ENCODE measurements at places on chromosomes 3 and 15.
A peak's percentile ranks its signal among the peaks of the same experiment; 100 is the strongest.

- no peak for DNase-seq
These were observed 8.4 kb downstream of the PARP14 start for GRCh38 chr3:122688996-122689395.

- no peak for DNase-seq
These were observed 227.6 kb downstream of the KLF13 start for GRCh38 chr15:31554261-31554660.

DNA sequence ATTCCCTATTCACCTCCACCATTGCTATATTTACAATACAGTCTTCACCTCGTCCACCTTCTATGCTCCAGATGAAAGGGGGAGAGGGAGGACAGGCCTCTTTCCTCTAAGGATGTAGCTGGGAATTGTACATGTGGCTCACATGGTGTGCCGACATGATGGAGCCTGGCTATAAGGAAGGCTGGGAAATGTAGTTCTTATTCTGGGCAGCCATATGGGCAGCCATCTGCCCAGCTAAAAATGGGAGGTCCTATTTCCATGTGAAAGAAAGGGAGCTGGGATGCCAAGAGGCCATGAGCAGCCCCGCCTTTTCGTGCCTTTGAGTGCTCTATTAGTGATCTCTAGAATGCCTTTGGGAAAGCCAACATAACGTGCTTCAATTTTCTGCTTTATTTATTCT, 27.1 kb upstream of the MGLL start:
- no peak for DNase-seq

- no peak for DNase-seq
These were observed 6.6 kb upstream of the CHSY1 start for GRCh38 chr15:101258238-101259144.

DNA sequence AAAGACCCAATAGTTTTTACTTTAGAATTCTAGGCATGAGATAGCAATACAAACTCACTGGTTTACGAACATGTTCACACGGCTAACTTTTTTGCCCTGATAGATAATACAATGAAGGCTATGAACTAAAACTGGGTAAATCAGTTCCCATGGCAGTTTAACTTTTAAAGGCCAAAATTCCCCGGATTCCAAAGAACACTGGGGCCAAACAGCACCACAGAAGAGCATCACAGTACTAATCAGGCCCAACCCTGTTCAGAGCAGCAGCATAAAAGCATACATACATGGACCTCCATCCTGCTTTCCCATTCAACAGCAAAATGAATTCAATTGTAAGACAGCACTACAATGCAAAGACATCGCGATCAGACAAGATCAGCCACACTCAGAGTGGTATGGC, 540.3 kb upstream of the CCDC54 start:
- DNase-seq: no peak

- DNase-seq: no peak
These were observed 84.5 kb downstream of the MINAR1 start for GRCh38 chr15:79516646-79517045.

GRCh38 chr3:99929745-99930139, 112.1 kb downstream of the CMSS1 start:
- DNase-seq: no peak

DNA sequence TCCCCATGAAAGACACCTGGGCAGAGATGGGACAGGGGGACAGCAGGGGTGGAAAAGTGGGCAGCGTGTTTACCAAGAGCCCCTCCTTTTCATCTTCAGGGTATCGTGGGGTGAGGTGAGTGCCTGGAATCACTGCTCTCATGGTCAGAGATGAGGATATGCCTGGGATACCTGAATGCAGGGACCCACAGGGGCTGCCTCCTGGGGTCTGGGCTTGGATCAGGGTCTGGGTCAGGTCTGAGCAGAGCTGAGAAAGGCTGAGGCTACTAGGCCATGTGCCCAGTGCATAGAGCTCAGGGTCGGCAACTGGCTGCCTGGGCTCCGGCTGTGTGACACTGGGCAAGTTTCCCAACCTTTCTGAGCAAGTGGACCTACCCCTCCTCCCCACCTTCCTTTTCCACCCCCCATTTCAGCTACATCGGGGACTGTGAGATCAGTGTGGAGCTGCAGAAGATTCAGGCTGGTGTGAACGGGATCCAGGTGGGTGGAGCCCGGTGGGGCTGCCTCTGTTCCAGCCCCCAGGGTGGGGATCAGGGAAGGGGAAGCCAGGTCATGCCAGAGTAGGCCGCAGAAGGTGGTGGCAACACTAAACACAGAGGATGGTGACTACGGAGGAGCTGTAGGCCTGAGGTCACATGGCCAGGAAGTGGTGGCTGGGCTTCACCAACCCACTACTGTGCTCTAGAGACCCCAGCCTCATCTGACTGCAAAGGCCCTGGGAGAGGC, 24.5 kb downstream of the ESYT3 start:
- no peak for DNase-seq

DNA sequence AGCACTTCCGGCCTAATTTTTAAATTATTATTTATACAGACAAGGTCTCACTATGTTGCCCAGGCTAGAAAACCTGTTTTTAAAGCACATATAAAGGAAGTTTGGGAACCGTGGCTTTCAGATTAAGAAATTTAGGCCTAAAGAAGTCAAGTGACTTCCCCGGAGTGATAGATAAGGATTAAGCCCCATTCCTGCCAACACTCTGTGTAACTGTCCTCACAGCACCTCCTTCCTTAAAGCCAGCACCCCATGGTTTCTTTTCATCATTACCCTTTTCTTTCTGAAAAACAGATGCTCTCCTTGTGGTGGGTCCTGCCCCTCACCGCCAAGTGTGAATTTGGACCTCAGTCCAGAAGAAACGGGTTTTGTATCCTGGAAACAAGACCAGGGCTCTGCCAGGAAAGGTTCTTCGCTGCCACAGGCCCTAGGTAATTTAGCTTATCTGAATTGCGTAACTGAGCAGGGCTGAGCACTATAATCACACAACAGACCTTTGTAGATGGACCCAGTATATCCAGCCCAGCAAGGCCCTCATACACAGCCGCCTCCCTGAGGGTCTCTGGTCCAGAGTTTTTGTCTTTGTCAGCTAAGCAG, 231.3 kb downstream of the PLCL2 start:
- DNase-seq: no peak

DNA sequence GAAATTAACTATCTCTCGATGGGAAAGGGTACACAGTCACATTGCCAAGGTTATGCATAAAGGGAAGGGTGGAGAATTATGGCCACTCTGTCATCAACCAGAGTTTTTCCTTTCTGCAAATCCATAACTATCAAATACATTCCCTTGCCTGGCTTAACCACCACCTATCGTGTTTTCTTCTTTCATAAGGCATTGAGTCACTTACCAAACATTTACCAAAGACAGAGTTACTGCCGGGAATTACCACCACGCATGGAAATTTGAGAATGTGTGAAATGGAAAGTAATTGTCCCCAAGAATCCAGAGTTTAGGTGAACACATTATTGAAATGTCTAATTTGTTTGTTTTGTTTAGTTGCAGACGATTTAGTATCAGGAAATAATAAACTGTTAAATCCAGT, 134.3 kb upstream of the LRRN1 start:
- DNase-seq: no peak

DNA sequence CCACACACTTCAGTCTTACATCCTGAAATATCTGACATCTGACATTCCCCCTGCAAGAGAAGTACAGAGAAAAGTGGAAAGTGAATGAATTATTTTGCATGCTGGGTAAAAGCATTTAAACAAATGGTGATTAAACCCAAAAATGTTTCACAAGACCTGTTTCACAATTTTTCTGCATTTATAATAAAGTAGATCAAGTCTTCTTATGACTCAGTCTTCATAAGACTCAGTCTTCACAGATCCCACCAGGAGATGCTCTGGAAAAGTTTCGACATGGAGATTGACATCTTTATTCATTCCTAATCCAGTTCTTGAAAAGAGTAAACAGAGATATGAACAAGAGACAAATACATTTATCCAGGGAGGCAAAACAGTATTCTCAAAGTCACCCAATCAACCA, 13.2 kb upstream of the EDC3 start:
- DNase-seq: no peak

DNA sequence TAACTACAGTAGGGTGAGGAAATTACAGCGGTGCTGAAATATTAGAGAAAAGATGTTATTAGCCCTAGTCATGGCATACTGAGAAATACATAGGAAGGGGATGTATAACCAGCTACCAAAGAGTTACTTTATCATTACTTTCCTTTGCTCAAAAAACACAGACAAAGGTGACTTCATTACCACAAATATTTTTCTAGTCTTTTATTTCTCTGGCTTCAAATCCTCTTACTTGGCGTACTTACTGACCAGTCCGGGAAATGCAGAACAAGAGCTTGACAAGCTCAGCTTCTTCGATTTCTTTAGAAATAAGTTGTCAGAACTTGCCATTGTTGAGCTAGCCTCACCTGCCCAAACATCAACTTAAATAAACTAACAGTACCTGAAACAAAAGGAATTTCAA, 142.1 kb upstream of the TMCO5A start:
- DNase-seq: no peak

DNA sequence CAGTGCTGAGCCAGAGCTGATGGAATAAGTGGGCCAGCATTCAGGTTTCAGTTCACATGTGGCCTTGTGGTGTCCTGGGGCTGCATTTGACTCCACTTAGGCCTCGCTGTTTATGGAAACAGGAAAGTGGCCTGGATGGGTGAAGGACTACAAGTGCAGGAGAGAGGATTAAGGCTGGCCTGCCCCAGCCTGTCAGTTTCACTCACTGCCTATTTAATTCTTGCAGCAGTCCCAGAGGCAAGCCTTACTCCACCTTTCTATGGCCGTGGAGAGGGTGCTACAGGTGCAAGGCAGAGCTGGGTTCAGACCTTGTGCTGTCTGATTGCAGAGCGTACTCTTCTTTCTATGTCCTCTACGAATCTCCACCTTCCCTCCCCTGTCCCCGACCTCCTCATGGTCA, 37.7 kb downstream of the ABHD17C start:
- no peak for DNase-seq

- DNase-seq: peak; percentile 39
These were observed 14.8 kb upstream of the CX3CR1 start for GRCh38 chr3:39294446-39295183.

DNA sequence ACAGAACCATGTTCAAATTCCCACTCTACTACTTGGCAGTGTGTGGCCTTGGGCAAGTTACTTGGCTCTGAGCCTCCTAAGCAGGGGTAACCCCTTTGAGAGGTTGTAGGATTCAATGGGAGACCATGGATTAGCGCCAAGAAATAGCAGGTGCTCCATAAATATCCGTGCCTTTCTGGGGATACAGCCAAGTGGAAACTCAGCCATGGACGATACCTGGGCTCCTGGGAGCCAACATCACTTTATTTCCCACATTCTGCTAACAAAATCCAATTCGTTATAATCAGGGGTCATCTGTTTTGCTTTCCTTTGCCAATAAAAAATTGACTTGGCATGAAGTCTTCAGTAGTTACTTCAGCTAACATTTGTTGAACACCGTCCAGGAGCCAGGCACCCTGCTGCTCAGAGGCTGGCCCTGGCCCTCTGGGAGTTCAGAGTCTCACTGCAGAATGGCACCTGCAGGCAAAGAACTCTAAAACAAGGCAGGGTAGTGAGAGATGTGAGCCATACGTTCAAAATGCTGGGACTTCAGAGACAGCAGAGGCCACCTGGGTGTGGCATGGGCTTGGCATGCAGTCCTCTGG, 42.3 kb downstream of the ZDHHC19 start:
- no peak for DNase-seq

- no peak for DNase-seq
These were observed 368.0 kb upstream of the ATP10A start for GRCh38 chr15:26231096-26231495.

DNA sequence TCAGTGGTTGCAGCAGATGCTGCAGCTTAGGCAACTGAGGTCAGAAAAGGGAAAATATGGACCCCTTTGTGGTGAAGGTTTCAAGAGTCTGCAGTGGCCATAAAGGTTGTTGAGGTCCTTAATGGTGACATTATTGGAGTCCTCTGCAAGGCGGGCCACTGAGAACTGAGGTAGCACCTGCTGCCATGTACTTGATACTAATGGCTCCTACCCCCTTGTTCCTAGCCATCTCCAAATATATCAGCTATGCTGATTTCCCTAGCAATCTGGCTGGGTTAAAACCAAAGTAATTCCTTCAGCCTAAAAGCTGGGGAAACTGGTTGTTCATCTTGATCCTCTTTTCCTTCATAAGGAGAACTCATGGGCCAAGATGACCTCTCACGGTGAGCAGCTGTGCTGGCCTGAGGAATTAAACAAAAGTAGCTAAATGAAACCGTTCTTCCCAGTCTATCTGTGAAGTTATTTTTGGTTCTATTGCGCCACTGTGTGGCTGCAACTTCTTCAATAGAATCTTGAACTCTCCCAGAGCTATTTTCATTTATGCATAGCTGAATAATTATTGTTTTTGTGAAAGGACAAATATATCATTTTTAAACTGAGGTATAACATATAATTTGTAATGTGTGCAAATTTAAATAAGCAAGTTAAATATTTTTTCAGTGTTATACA, 76.1 kb upstream of the PLSCR4 start:
- DNase-seq: no peak

DNA sequence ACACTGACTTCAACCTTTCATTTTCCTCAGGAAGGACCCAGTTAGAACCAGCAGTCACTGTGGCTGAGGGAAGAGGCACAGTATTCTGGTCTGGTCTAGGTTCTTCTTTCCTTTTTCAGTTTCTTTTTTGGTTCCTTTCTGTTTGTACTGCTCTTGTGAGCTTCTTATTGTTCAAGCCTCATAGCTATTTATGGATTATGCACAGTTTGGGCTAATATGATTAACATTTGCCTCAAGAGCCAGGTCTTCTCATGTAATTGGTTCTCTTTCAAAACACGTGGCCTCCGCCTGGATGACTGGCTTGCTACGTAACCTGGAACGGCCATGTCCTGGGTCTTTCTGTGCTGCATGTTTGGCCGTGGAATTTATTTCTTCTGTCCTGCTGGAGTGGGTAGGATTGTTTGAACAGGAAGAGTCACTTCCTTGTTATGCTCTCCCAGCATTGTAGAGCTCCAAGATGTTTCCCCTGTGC, 43.3 kb downstream of the RBMS3 start:
- peak; percentile 53 for DNase-seq

- no peak for DNase-seq
These were observed 20.5 kb downstream of the PRR23E start for GRCh38 chr3:127213381-127213918.

DNA sequence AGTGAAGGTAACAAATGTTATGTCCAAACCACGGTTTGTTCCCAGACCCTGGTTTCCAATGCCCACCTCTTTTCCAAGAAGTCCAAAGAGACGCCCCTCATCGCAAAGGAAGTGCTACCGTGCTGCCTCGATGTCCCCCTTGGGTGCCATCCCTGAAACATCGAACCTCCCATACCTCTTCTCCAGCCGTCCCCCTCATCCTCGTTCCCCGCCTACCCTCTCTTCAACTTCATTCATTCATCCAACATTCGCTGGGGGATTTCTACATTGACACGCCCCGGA, 467 bp downstream of the TIPIN start:
- DNase-seq: no peak

DNA sequence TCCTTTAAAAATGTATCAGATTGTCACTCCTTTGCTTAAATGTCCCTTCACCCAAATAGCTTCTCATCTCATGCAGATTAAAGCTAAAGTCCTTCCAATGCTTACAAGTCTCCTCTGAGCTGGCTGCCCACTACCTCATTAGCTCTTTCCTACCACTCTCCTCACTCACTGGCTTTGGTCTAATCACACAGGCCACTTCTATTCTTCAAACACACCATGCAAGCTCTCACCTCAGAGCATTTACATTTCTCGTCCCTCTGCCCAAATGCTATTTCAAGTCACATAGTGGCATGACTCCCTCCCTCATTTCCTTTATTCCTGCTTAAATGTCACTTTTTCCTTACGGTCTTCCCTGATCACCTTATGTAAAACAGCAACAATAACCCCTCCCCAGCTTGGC, 110.6 kb upstream of the CMC1 start:
- no peak for DNase-seq

Measured in GM06990 (cell line).